ENCODE measurements at places on chromosomes 2 and 18. TPM values are rescaled to one million over a fixed set of nuclear protein-coding genes. Genes with fewer than 3 reads are reported as not detected.

DNA sequence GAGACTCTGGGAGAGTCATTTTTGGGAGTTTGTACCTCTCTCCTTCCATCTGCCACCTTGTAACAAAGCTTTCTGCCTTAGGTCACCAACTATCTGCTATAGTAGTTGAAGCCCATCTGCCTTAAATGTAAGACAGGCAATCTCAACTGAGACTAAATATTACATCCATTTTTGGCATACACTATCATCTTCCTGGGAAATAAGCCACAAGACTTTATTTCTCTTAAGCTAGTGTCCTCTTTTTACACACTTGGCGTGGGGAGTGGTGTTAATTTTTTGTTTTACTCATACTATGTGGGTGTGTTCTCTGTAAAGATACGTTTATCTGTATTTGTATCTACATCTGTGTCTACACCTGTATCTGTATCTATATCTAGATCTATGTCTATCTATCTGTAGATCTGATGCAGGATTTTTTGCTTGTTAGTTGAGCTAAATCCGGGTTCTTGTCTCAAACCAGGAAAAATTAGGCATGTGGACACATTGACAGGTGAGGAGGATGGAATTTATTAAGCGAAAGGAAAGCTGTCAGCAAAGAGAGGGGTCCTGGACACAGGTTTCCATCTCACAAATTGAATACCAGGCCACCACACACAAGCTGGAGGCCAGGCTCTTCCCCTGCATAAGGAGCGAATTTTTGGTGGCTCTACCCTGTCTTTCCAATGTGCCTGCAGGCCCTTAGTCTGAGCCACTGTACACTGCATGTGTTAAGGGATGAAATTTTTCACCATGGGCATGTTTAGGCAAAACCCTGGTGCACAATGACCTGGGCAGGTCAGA is 64.8 kb upstream of the RND3 start:
- DNase-seq: no peak

TTL gene
- 11.1 TPM for polyA plus RNA-seq

GRCh38 chr2:86417961-86418360 is 23.2 kb upstream of the KDM3A start:
- no peak for DNase-seq

C2orf72 gene
- 0.17 TPM for polyA plus RNA-seq

SLC40A1 gene
- 0.47 TPM for polyA plus RNA-seq

POTEF gene
- not detected for polyA plus RNA-seq
